D721Med (cell line): ENCODE measurements at places on chromosomes 3 and 15.

GRCh38 chr3:74403307-74403706 lies 211.2 kb downstream of the CNTN3 start:
- no peak for DNase-seq

GRCh38 chr3:190601622-190602021 lies 87.7 kb downstream of the IL1RAP start:
- no peak for DNase-seq

GRCh38 chr15:74262625-74263024 lies 26.5 kb downstream of the CCDC33 start:
- no peak for DNase-seq

- no peak for DNase-seq
Measured at GRCh38 chr15:92159906-92160841, 233.5 kb upstream of the ST8SIA2 start.

GRCh38 chr3:187747506-187747905 lies 2.2 kb upstream of the BCL6 start:
- no peak for DNase-seq

- DNase-seq: no peak
Measured at GRCh38 chr3:43162230-43163084, 56.6 kb upstream of the POMGNT2 start.

DNA sequence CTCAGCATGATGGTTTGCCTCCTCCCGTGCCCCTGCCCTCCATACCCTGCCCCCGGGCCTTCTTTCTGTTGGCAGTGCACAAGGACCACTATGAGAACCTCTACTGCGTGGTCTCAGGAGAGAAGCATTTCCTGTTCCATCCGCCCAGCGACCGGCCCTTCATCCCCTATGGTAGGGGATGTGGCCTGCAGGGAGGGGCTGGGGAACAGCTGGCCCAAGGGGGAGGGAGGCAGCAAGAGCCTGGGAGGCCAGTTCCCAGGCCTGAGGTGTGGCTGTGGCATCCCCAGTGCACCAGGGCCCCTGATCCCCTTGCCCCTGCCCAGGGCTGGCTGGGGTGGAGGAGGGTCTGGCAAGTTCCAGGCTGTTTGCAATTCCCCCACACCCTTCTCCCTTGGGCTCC lies 2.6 kb upstream of the PLA2G4B start:
- no peak for DNase-seq

DNA sequence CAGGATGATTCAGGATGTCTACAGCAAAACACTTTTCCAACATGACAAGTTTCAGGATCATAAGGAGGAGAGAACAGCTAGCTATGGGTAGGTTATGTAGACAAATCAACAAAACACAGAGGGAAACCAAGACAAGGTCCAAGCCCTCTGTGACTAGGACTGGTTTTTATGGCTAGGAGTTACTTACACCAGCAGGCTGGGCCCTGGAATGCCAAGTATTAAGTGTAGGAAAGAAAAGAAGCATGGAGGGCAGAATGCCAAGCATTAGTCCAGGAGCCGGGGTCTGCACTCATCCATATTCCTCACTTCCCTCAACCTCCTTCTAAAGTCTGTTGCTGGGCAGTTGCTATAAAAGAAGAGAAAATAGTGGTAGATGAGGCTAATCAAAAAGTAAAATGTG lies 35.3 kb upstream of the PPP2R3A start:
- DNase-seq: no peak

- DNase-seq: no peak
Measured at GRCh38 chr15:31329640-31330010, 3.0 kb downstream of the KLF13 start.

DNA sequence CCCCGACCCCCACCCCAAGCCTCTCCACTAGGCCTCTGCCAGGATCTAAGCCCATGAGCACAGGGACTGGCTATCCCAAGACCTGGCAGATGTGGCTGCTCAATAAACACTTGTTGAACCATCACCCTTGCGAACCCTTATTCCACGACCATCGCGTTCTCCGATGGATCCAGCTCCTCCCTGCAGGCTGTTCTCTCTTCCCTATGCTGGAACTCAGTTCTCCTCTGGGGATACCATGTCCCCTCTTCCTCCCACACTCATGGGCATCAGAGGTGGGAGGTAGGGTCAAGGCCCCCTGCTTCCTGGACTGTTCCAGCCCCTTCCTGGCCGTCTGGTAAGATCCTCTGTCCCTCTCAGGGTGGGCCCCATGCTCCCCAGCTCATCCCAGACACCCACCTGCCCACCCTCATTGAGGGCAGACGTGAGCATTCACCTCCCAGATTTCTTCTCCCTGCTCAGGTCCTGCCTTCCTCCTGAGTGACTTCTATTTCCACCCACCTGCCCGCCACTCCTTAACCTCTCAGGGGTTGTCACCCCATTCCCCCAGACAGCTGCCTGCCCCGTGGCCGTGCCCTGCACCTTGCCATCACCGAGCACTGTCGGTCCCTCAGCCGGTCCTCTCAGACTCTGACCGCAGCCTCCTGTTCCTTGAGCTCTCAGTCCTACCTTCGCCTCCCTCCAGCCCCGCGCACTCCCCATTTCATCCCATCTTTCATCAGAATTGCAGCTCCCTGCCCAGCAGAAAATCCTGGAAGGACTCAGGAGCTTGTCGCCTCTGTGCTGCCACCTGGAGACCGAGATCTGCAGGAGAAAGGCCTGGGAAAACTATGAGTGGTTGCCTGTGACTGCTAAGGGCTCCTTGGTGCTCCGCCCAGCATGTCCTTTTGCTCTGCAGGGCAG lies 42.0 kb downstream of the PML start:
- DNase-seq: peak; percentile 84

DNA sequence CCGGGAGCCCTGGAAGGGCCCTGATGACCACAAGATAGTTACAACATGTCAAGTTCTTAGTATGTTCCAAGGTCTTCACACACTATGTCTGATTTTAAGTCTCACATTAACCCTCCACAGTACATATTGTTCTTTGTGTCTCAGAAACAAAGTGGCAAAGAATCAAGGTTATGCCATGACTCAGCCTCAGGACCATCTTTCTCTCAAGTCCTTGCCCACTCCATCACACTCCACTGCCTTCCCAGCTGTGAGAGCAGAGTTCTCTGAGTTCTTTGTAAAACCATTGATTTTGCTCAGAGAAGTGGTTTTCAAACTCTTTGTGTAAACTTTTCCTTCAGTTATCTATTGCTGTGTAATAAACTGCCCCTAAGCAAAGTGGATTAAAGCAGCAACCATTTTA lies 67.9 kb upstream of the C3orf80 start:
- DNase-seq: no peak

GRCh38 chr15:70853318-70853972 lies 512 bp downstream of the LARP6 start:
- DNase-seq: no peak

DNA sequence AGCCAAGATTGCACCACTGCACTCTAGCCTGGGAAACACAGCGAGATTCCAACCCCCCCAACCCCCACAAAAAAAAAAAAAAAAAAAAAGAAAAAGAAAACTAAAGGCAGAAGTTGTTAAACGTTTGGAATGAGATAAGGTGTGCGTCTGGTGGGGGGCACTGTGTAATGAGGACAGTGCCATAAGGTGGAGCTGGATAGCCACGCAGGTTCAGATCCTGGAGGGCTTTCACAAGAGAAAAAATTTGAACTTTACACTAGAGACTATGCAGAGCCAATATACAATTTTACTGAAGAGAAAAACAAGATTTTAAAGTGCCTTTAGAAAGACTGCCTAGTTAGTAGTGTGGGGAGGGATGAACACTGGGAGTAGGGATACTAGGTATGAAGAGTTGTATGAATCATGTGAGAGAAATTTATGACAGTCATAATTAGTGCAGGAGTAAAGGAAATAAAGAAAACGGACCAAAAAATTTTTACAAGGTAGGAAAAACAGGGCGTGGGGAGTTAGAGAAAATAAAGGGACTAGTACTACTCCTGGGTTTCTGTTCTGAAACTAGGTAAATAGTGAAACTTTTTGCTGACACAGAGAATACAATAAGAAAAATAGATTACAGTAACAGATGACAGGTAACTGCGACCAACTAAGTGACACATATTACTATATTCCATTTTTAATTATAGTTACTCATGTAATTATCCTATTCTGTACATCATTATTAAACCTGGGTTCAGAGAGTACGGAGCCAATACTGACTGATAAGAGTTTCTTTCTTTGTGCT lies 108.1 kb downstream of the PEAK1 start:
- no peak for DNase-seq

- DNase-seq: no peak
Measured at GRCh38 chr15:68369931-68370767, 61.8 kb downstream of the ITGA11 start.

DNA sequence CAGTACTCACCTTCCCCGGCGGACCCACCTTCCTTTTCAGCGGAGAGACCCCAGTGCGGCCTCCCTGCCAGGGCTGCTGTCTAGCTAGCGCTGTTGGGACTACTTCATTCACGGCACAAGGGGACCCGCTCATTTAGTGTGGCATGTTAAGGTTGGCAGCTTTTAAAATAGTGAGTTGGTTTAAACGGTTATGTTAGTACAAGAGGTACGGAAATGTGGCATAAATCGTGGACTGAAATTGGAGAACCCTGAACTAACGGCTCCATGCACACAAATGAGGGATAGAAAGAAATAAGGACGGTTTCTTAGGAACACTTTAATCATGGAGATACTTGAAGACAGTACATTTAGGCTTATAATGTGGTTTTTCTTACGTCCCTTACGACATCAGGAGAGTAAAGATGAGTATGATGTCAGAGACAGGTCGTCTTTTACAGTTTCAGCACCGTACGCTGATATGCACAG lies 752 bp downstream of the CEP63 start:
- no peak for DNase-seq

DNA sequence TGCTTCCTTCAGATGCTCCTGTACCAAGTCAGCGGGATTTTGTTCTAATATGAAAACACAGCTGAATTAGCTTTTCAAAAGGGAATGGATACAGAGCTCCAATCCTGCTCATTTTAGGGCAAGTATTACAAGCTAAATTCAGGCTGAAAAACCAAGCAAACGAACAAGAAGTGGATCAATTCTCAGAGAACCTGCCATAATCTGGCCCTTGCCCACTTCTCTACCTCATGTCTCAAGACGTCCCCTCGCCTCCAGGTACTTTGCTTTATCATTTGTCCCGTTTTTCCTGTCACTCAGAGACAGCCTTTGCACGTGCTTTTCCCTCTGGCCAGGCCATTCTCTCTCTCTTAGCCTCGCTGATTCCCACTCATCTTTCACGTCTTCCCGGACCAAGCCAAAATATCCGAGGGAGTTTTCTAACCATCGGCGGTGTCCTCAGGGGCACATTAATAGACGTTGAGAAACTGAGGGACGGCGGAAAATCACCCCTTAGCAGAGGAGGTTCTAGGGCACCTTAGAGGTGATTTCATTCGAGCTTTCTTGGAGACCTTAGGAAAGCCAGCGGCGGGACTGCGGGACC lies 654 bp downstream of the SUSD5 start:
- DNase-seq: no peak

- no peak for DNase-seq
Measured at GRCh38 chr3:147191795-147192385, 214.5 kb downstream of the ZIC4 start.

DNA sequence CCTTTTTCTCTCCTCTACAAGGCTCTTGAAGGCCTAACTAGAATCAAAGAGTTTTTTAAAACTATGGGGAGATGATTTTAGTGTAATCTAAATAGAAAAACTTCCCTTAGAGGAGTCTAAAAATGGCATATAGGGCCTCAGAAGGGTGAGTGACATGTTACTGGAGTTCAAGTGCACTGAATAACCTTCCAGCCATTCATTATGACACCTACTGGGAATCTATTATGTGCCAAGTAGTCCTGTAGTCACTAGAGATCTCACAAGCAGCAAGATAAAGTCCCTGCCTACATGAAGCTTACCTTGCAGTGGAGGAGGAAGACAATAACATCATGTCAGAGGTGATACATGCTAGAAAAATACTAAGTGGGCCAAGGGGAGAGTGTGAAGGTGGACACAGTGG lies 96.1 kb downstream of the OXNAD1 start:
- DNase-seq: no peak

GRCh38 chr15:45703670-45704328 lies 69.0 kb downstream of the SQOR start:
- DNase-seq: no peak

DNA sequence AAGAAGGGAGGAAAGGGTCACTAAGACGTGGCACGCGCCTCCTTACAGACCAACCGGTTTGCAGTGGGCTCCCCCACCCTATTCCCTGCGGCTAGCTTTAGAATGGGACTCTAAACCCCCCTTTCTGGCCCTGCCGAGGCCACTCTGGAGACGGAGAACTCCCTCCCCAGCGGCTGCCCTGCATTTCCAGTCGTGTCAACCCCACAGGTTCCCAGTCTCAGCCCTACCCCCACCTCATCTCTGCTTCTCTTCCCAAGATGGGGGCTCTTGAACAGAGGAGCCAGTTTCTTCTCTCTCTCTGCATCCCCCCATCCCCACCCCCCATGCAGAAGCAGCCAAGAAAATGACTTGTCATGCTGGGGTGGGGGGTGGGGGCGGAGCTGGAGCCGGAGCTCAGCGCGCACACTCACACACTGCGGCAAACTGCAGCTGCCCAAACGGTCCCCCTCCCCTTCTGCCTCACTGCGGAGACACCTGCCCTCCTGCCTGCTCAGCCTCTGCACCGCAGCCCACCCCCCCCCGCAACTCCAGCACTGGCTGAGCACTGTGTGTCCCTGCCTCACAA lies 871 bp downstream of the MAP1A start:
- no peak for DNase-seq

- no peak for DNase-seq
Measured at GRCh38 chr15:96565266-96565665, 234.8 kb downstream of the NR2F2 start.

DNA sequence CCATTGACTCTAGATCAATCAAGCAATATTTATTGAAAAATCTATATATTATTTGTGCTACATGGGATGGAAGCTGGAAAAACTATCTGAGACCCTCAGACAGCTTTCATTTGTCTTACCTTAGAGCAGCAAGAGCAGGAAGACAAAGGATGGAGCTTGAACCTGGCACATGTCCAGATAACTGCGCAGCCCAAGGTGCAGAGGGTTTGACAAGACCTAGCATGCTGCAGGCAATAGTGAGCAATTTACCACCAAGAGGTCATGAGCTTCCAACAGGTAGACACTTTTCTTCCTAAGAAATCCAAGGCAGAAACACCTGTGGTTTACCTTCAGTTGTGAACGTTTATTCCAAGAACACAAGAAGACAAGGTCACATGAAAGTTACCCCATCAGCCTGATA lies 214.7 kb upstream of the NECTIN3 start:
- no peak for DNase-seq

GRCh38 chr15:88624971-88625490 lies 3.9 kb downstream of the AEN start:
- DNase-seq: no peak

- DNase-seq: no peak
Measured at GRCh38 chr3:188842639-188843038, 329.1 kb upstream of the TPRG1 start.

- no peak for DNase-seq
Measured at GRCh38 chr15:64263567-64263966, 92.4 kb downstream of the CSNK1G1 start.

DNA sequence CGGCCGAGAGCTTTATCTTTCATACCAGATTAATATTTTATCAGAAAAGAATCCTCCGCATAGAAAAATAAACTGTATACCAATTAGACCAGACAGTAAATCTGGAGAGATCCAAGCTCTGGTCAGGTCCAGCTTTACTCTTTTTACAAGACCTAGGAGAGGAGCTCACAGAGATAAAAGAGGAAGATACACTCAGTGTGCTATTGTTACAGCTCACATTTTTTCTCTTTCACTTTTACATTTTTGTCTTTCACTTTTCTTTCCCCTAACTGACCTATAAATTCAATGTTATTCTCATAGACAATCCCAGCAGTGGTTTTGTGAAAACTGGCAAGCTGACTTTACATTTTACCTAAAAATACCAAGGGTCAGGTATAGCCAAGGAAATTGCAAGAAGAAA lies 55.8 kb downstream of the GUCA1C start:
- no peak for DNase-seq
